ENCODE measurements at places on chromosomes 3 and 15.

- no peak for DNase-seq
Observed at GRCh38 chr3:37217098-37217849, 42.9 kb upstream of the LRRFIP2 start.

DNA sequence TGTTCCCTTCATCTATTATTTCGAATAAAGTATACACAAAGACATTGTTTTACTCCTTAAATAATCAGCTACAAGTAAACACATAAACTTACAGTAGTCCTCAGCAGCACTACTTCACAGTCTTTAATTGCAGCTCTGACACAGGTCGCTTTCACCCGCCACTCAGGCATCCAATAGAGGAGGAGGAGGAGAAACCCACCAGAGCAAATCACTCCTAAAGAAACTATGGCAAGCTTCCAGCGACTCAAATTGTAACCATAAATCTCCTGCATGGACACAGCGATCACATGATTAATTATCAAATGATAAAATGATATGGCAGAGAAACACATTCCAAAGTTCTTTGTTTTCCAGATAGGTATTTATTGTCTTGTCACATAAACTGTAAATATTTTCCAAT lies 26.2 kb downstream of the ATP13A3 start:
- no peak for DNase-seq

DNA sequence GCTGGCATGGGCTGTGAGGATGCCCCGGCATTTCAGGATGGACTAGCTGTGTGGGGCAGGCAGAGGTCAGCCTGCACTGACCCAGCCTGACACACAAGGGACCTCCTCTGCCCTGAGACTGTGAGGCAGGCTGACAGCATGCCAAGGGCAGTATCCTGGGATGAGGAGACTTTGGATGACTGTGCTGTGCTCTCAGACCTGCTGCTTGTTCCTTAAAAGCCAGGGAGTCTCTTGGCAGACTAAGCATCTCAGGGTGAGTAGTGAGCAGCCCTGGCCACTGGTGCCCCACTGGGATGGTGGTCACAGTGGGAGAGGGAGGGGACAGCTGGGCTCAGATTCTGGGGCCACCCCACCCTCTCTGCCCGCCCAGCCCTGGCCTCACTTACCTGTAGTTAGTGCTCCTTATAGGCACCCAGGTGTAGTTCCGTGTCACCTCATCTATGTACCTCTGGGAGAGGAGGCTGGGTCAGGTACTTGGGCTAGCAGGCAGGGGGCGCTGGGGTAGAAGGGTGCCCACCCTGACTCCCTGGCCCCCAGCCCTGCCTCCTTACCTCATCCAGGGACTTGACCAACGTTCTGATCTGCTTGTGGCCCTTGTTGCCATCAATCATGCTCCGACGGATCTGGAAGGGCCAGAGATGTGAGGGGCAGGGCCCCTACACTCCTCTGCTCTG lies 16.1 kb upstream of the TMEM115 start:
- no peak for DNase-seq

- DNase-seq = no peak
Observed at GRCh38 chr3:152405915-152406802, 137.4 kb downstream of the MBNL1 start.

GRCh38 chr3:51578238-51578637 lies 39.7 kb downstream of the RAD54L2 start:
- no peak for DNase-seq

- no peak for DNase-seq
Observed at GRCh38 chr3:157384491-157384890, 52.2 kb upstream of the PTX3 start.

DNA sequence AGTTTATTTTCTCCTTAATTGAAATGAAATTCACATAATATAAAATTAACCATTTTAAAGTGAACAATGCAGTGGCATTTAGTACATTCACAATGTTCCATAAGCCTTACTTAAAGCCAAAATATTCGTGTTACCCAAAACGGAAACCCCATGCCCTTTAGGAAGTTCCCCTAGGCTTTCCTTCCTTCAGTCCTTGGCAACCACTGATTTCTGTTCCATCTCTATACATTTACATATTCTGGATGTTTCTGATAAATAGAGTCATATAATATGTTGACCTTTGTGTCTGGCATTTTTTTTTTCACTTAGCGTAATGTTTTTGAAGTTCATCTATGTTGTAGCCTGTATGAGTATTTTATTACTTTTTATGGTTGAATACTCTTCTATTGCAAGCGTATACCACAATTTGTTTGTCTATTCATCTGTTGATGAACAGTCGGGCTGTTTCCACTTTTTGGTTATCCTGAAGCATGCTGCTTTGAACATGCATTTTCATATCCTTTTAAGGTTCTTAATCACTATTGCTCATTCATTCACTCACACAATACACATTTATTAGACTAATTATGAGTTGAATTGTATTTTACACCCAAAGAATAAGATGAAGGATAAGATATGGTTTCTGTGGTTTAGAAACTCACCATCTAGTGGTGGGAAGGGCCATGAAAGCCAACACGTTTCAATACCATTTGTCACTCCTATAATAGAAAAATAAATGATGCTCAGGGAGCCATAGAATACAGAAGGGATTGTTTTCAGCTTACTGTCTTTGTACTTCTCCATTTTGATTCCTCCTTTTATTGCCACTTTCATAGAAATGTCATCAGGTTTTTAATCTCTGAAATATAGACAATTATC lies 408.2 kb upstream of the CBLB start:
- DNase-seq = no peak

- DNase-seq = no peak
Observed at GRCh38 chr3:31203960-31204795, 309.7 kb upstream of the GADL1 start.

- DNase-seq = no peak
Observed at GRCh38 chr3:17030438-17030837, 145.7 kb downstream of the PLCL2 start.

- no peak for DNase-seq
Observed at GRCh38 chr3:46586738-46587246, 20.7 kb upstream of the LRRC2 start.

Data from activated CD8-positive, alpha-beta memory T cell treated with anti-CD3 and anti-CD28 coated beads, Interleukin-2, amount 50 U/mL, for 48 hours (primary cell).